Fibroblast of skin of abdomen (primary cell): ENCODE measurements at places on chromosomes 1 and 21.
A peak's percentile ranks its signal among the peaks of the same experiment; 100 is the strongest.

DNA sequence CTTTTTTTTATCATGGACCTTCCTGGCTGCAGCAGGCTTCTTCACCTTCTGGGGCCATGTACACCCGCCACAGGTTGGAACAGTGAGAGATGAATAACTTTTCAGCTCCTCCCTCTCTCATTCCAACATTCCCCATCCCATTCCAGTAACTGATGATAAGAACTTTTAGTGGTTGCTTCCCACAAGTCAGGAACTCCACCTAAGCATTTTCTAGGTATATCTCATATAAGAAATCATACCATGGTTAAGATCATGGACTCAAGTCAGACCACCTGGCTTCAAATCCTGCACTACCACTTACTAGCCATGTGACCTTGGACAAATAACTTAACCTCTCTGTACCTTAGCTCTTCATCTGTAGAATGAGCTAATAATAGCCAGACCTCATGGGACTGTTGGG lies 42.5 kb upstream of the RGS8 start:
- no peak for DNase-seq

DNA sequence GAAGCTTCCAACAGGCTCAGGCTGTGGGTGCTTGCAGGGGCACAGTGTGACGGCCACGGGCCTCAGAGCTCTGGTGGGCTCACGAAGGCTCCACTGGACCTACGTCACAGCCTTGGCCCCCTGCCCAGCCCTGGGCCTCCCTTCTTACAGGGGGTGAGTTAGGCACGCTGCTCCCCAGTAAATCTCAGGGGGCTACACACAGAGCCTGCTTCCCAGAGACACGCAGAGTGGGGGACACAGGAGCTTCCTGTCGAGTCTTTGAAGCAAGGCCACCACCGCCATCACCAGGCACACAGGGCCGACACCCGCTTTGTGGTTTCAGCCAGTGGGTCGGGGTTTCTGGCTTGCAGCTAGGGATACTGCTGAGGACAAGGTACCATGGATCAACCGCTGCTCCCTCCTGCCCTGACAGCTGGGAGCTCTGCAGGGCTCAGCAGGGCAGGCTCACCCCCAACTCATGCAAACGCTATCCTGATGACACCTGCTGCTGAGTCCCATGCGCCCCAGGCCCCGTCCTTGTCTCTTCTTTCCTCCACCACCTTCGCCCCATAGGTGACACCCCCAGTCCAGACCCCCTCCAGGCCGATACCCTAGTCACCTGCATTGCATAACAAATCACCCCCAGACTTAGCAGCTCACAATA lies 5.5 kb upstream of the CFAP410 start:
- DNase-seq: no peak

DNA sequence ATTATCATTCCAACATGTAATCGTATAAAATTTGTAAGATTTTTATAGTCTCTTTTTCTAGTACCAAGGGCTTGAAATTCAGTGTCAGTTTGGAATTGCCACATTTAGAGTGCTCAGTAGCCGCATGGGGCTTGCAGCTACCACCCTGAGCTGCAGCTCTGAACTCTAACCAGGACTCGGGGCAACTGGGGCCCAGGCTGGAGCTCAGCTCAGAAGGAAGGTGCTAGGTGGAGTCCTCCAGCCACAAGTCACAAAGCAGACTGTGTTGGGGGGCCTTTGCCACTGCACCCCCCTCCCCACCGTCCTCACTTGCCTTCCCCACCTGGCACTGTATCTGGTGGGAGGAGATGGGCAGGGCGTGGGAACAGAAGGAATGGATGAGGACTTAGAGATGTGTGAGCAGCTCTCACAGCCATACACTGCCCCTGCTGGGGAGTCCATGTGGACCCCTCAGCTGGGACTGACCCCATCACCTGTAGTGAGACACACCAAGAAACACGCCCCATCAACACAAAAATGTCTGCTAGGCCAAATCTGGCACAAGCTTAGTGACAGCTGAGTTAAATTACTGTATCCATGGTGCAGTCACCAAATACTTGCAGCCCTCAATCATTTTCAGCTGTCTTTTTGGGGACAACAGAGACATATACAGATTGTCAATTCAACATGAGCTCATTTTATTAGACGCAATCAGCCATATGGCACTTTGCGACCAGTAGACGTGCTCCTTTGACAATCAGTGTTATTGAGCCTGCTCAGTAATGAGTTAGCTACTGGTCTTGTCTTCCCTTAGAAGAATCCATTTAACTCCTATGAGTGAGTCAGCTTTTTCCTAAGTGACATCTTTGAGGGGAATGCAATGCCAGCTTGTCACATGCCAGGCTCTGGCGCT lies 241.7 kb upstream of the RAB4A start:
- peak; percentile 13 for DNase-seq

DNA sequence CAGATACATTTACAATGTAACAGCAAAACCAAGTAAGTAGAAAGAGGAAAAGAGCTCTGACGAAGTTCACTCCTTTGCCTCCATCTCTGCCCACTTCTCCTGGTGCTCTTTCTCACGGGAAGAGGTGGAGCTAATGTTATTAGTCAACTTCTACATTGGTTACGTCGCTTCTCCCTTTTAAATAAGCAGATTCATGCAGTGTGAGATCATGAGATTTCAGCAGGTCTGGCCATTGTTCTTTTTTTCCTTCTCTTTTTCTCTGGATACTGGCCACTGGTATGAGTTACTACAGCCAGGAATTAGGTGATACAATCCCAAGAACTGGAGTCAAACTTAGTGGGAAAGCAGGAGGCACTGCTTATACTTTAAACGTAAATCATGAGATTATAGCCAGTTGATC lies 207.1 kb downstream of the AKT3 start:
- DNase-seq: peak; percentile 53

- DNase-seq: peak; percentile 4
Observed at GRCh38 chr1:150875197-150876118, 941 bp downstream of the ARNT start.
